ENCODE measurements at places on chromosomes 7 and 10.

GRCh38 chr10:123148414-123149161 is 652 bp downstream of the HMX2 start:
- DNase-seq = no peak

- no peak for DNase-seq
These were observed 64.3 kb downstream of the PUS7 start for GRCh38 chr7:105457619-105458225.

GRCh38 chr7:88243345-88243909 is 23.6 kb upstream of the SRI start:
- no peak for DNase-seq

DNA sequence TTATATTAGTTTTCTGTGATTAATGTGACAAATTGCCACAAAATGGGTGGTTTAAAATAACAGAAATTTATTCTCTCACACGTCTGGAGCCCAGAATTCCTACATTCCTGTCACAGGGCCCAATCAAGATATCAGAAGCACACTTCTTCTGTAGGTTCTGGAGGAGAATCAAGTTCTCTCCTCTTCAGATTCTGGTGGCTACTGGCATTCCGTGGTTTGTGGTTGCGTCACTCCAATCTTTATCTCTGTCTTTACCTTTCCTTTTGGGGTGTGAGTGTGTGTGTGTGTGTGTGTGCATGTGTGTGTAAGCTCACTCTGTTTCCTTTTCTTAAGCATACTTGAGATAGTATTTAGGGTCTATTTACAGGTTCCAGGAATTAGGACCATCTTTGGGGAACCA is 115.5 kb upstream of the DKK1 start:
- DNase-seq = no peak

- no peak for DNase-seq
These were observed 76.7 kb downstream of the ATXN7L1 start for GRCh38 chr7:105799677-105800076.

GRCh38 chr7:22604246-22604645 is 104.3 kb upstream of the STEAP1B start:
- DNase-seq = no peak

GRCh38 chr10:120415709-120416330 is 41.2 kb upstream of the PLPP4 start:
- no peak for DNase-seq

DNA sequence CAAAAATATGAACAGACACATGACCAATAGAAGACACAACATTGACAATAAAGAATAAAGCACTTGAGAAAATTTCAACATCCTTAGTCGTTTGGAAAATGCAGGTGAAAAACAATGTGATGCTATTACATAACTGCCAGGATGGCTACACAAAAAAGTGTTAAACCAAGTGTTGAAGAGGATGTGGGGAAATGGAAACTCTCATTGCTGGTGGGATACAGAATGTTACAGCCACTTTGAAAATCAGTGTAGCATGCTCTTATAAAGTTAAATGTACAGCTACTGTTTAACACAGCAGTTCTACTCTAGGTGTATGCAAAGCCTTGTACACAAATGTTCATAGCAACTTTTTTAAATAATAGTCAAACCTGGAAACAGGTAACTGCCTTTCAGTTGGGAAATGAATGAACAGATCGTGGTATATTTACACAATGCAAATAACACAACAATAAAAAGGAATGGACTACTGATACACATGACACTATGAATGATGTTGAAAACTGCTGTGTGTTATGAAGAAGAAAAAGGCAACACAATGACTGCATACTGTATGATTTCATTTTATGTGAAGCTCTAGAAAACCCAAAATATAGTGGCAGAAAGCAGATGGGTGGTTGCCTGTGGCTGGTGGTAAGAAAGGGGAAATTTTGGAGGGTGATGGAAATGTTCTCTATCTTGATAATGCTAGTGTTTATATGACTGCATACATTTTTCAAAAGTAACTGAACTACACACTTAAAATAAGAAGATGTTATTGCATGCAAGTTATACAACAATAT is 102.2 kb upstream of the VIPR2 start:
- DNase-seq = no peak

DNA sequence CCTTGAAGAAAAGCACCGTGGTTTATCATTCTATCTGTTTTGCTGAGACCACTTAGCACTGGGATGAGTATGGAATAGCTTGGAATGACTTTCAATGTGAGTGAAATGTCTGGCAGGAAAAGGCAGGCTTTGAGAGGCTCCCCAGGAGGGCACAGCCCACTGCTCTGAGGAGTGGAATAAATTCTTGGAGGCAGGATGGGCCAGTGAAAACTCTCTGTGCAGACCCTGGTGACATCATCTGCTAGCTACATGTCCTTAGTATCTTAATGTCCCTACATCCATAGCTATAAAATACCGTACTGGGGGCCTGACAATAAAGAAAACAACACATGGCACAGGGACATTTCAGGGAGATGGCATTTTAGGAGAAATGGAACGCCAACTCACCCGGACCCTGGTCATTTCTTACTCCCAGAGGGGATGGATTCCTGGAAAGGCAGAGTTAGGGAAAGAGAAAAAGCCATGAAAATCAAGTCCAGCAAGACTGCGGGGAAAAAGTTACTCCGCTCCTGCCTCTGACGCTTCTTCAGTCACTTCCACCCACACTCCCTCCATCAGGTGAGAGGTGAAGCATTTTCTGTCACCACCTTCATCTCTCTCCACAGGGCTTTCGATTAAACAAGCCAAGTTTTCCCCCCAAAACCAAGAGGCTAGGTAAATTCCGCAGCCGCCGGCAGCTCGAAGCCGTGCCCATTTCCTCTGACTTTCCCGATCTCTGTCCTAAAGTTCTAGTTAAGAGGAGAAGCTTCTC is 991 bp downstream of the ZNF239 start:
- DNase-seq = no peak

GRCh38 chr10:132306343-132306685 is 1.4 kb downstream of the STK32C start:
- no peak for DNase-seq

DNA sequence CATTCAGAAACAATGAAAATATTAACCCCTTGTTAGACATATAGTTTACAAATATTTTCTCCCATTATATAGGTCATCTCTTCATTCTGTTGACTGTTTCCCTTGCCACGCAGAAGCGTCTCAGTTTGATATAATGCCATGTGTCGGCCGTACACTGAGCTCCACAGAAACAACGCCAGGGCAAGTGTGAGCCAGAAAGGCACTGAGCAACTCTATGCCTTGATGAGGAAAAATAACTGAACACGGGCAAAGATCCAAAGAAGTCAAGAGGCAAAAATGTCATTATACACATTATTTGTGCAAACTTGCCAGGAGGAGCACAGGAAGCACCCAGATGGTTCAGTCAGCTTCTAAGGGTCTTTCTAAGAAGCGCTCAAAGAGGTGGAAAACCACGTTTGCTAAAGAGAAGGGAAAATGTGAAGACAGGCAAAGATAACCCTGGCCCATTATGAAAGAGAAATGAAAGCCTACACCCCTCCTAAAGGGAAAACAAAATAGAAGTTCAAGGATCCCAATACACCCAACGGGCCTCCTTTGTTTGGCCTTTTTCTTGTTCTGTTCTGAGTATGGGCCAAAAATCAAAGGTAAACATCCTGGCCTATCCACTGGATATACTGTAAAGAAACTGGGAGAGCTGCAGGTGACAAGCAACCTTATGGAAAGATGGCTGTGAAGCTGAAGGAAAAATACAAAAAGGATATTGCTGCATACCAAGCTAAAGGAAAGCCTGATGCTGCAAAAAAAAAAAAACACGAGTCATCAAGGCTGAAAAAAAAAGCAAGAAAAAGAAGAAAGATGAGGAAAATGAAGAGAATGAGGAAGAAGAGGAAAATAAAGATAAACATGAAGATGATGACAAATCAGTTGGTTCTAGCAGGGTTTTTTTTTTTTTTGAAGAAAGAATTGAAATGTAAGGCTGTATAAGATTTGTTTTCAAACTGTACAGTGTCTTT is 15.5 kb downstream of the ARHGAP12 start:
- peak; percentile 55 for DNase-seq

- DNase-seq = no peak
These were observed 172.5 kb downstream of the EGFR start for GRCh38 chr7:55191161-55191925.

DNA sequence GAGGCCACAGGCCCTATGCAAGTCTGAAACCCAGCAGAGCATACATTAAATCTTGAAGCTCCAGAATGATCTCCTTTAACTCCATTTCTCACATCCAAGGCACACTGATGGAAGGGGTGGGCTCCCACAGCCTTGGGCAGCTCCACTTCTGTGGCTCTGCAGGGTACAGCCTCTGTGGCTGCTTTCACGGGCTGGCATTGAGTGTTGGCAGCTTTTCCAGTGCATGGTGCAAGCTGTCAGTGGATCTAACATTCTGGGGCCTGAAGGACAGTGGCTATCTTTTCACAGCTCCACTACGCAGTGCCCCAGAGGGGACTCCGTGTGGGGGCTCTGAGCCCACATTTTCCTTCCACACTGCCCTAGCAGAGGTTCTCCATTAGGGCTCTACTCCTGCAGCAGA is 265.7 kb upstream of the MAGI2 start:
- no peak for DNase-seq

DNA sequence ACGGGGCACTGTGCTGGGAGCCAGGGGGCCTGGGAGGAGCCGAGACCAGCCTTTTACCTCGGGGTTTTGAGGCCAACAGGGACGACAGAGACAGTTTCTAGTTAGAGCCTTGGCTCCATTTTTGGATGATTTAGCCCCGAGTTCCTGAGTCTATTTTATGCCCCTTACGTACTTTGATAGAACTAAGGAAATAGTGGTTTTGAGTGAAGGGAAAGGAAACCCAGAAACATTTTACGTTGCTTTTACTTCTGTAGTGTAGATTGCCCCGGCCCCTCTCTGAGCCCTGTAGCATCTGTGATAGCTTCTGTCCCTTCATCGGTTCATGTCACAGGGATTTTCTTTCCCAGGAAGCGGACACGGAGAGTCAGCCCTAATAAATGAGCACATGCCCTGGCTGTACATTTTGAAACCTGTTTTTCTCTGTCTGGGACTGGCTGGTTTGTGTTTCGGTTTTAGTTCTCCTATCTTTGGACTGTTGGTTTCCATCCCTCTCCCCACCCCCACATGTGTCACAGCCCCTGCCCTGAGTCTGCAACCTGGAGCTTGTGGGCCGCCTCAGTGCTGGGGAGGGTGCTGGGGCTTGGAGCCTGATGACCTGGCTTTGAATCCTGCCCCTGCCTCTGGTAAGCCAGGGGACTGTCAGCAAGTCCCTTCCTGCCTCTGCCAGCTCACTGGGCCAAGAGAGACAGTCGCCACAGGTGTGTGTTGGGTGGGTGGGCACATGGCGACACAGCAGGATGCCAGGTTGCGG is 6.9 kb upstream of the ORAI2 start:
- no peak for DNase-seq

GRCh38 chr10:45063591-45064231 is 63.0 kb downstream of the ZNF22 start:
- no peak for DNase-seq

- DNase-seq = no peak
These were observed 192.4 kb downstream of the ADARB2 start for GRCh38 chr10:1544929-1545328.

GRCh38 chr7:7695111-7695817 is 23.1 kb downstream of the RPA3 start:
- DNase-seq = no peak

DNA sequence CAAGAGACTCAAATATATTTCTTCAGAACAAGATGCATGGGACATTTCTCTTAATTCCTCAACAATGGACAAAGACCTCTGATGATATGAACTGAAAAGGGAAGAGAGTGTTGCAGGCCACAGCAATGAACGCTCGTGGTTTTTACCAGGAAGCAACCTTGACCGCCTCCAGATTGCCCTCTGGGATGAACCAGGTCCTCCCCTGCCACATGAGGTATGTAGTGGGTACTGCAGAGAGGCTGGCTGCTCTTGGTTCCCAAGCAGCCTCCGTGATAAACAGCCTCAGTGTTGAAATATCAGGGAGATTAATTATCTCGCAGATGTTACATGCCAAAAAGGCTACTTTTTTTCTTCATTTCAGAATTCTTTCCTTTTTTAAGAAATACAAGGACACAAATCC is 338.8 kb downstream of the ELMO1 start:
- DNase-seq = no peak

DNA sequence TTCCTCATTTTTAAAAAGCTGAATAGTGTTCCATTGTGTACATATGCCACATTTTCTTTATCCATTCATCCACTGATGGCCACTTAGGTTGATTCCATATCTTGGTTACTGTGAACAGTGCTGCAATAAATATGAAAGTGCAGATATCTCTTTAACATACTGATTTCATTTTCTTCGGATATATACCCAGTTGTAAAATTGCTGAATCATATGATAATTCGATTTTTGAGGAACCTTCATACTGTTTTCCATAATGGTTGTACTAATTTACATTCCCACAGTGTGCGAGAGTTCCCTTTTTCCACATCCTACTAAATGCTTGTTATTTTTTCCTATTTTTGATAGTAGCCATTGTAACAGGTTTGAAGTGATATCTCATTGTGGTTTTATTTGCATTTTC is 263.2 kb downstream of the STK31 start:
- no peak for DNase-seq

- DNase-seq = no peak
These were observed 30.2 kb downstream of the UNC5B start for GRCh38 chr10:71242622-71243009.

DNA sequence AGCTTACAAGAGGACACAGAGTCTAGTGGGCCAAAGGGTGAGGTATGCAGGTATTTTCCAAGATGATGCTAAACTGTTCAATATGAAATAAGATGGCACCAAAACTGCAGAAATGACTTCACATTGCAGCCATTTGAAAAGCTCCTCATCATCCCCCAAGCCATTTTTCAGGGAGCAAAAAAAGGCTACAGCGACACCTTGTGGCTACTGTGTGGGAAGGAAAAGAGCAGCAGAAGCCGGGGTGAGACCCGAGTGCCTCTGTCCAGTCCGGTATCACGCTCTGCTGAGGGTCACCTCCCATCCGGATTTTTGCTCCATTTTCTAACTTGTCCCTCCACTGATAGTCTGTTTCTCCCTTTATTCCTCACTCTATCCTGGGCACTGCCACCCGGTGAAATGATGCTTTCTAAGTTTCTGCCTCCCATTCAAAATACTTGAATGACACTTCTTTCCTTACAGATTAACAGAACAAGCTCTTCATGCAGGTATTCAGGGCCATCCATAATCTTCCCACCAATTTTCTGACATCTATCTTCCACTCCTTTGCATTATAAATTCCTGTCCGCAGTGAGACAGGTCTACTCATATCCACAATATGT is 220.2 kb downstream of the DGKI start:
- DNase-seq = no peak
